Gastroesophageal sphincter (tissue), 4 donors: ENCODE measurements at places on chromosomes 5 and 9. TPM values are rescaled to one million over a fixed set of nuclear protein-coding genes. Genes with fewer than 3 reads are reported as not detected.

The RETREG1 gene
- 21.3 TPM for total RNA-seq

The PCDHGB5 gene
- total RNA-seq, result 12.9 TPM

GRCh38 chr5:101677961-101678360 lies 618.1 kb downstream of the SLCO4C1 start:
- no peak for ATAC-seq

GRCh38 chr5:82889088-82889487 lies 188.1 kb downstream of the TMEM167A start:
- ATAC-seq, result no peak
